ENCODE measurements at places on chromosomes 6 and 20. TPM values are rescaled to one million over a fixed set of nuclear protein-coding genes. Genes with fewer than 3 reads are reported as not detected.

DNA sequence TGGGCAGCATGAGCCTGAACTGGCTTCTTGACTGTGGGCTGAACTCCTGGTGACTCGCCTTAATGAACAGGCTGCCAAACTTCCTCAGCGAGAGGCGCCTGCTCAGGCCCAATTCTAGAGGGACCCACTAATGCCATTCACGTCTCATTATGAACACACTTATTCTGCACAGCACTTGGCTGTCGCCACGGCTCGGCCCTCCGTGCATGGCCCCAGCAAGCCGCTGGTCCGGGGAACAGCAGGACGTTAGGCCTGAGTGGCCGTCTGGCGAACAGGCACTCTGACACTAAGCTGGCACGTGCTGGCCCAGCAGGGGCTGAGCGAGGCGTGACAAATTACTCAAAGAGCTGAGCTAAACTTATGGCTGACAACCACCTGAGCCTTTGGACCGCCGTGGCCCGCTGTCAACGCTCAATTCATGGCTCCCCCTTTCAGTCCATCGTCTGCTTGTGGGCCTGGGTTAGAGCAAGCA is 45.9 kb downstream of the INSM1 start:
- H3K4me3 ChIP-seq = no peak overlapping the region
- DNase-seq = no peak
- peaks cover 6% of the 10 kb centered on the region for H3K36me3 ChIP-seq

GRCh38 chr6:89479897-89480296 is 46.9 kb downstream of the ANKRD6 start:
- H3K4me3 ChIP-seq = no peak overlapping the region
- DNase-seq = no peak
- no peaks in the 10 kb centered on the region for H3K27me3 ChIP-seq
- peaks cover 1% of the 10 kb centered on the region for H3K36me3 ChIP-seq
- no peak overlapping the region for H3K27ac ChIP-seq
- H3K4me1 ChIP-seq = peaks cover 29% of the 10 kb centered on the region

GRCh38 chr6:150030611-150031010 is 5.3 kb upstream of the RAET1L start:
- H3K4me3 ChIP-seq = no peak overlapping the region
- H3K4me1 ChIP-seq = no peaks in the 10 kb centered on the region
- peaks cover 92% of the 10 kb centered on the region for H3K27me3 ChIP-seq
- H3K36me3 ChIP-seq = no peaks in the 10 kb centered on the region

DNA sequence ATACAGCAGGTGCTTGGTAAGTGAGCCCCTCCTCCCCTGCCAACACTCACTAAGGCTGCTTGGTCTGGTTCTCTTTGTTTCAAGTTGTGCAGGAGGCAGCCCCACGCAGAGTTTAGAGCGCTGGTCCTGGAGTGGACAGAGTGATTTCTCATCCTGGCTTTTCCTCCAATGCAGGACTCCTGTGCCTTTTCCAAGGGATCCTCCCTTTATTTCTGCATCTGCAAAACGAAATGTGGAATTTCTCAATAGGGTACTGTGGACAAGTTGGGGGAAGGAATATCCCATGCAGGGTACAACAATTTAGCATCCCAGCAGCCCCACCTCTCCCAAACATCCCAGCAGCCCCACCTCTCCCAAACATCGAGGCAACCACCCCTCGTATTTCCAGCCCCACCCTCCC is 30.6 kb upstream of the CCDC167 start:
- H3K4me1 ChIP-seq = peaks cover 4% of the 10 kb centered on the region
- H3K27me3 ChIP-seq = peaks cover 55% of the 10 kb centered on the region
- H3K36me3 ChIP-seq = no peaks in the 10 kb centered on the region
- no peak overlapping the region for H3K4me3 ChIP-seq

DNA sequence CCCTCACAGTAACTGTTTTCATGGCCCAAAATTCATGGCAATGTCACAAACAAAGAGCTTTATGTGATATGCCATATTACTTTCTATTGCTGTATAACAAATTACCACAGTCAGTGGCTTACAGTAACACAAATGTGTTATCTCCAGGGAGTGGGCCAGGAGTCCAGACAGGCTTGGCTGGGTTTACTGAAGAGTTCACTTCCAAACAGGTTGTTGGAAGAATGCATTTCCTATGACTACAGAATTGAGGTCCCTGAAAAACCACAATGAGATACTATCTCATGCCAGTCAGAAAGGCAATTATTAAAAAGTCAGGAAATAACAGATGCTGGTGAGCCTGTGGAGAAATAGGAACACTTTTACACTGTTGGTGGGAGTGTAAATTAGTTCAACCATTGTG is 431.9 kb downstream of the PKHD1 start:
- no peak overlapping the region for H3K4me3 ChIP-seq
- peaks cover 2% of the 10 kb centered on the region for H3K27me3 ChIP-seq
- no peak overlapping the region for H3K27ac ChIP-seq
- DNase-seq = no peak
- H3K36me3 ChIP-seq = no peaks in the 10 kb centered on the region
- H3K4me1 ChIP-seq = no peaks in the 10 kb centered on the region

GRCh38 chr6:100116411-100117194 is 122.6 kb upstream of the MCHR2 start:
- H3K27me3 ChIP-seq = peaks cover 19% of the 10 kb centered on the region
- DNase-seq = no peak
- no peak overlapping the region for H3K4me3 ChIP-seq
- no peaks in the 10 kb centered on the region for H3K36me3 ChIP-seq

GRCh38 chr6:110317189-110317588 is 41.0 kb downstream of the METTL24 start:
- no peaks in the 10 kb centered on the region for H3K27me3 ChIP-seq
- peaks cover 22% of the 10 kb centered on the region for H3K36me3 ChIP-seq
- H3K4me3 ChIP-seq = no peak overlapping the region
- H3K4me1 ChIP-seq = peaks cover 67% of the 10 kb centered on the region
- DNase-seq = no peak

GRCh38 chr6:30861257-30862048 is 22.9 kb upstream of the DDR1 start:
- no peak overlapping the region for H3K27ac ChIP-seq
- peaks cover 9% of the 10 kb centered on the region for H3K4me1 ChIP-seq
- H3K4me3 ChIP-seq = no peak overlapping the region
- H3K27me3 ChIP-seq = no peaks in the 10 kb centered on the region
- no peak for DNase-seq
- H3K36me3 ChIP-seq = peaks cover 7% of the 10 kb centered on the region

DNA sequence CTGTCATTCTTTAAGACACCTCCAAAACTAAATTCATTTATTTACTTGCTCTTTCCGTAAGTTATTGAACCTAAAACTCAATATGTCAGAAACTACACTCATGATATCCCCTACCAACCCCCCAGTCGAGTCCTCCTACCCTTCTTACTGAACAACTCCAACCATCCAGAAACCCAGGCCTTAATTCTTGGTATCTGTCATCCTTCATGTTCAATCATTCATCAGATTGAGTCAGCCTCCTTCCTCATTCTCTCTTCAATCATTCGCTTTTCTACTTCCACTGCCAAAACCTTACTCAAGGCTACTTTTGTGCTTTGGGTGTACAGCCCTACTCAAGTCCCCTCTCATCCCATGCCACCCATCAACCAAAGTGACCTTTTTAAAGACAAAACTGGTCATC is 95.7 kb downstream of the SMLR1 start:
- no peak overlapping the region for H3K27ac ChIP-seq
- no peaks in the 10 kb centered on the region for H3K27me3 ChIP-seq
- no peak for DNase-seq
- no peaks in the 10 kb centered on the region for H3K4me1 ChIP-seq
- H3K36me3 ChIP-seq = no peaks in the 10 kb centered on the region

OVOL2 gene
- 8.6 TPM for total RNA-seq

LY6G6C gene
- 1.4 TPM for total RNA-seq

TMEM217 gene
- total RNA-seq = 2.0 TPM
